Liver (tissue), 10 donors: ENCODE measurements at places on chromosomes 2 and 18. TPM values are rescaled to one million over a fixed set of nuclear protein-coding genes. Genes with fewer than 3 reads are reported as not detected.

- DNase-seq: no peak
Observed at GRCh38 chr18:31197676-31198075, 35.0 kb upstream of the DSC1 start.

DNA sequence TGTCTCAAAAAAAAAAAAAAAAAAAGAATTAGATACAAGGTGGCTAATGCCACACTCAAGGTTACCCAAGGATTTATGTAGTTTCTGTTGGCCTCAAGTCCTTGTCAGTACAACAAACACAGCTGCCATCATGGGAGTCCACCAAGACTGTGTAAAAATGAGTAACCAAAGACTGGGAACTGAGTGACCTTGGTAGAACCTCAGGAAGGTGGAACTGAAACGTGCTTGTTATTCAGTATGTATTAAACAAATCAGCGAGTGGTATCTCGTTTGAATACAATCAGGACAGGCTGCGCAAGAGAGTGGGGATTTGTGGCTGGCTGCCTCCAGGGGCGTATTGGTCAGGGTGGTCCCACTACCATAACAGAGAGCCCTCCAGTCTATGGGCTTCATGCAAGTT lies 1.6 kb upstream of the SFTPB start:
- DNase-seq: no peak

DNA sequence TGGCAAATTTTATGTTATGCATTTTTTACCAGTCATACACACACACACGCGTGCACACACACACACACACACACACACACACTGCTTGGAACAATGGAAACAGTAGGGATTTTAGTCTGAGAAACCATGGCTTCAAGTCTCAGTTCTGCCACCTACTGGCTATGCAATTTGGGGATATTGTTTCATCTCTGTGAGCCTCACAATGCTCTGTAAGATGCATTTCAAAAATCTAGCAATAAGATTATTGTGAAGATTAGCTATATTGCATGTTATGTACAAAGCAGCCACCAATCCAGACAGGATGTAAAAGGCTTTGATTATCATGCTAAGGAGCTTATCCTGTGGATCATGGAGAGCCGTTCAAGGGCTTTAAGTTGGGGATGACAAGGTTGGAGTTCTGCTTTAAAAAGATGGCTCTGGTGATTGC lies 401.4 kb downstream of the NBAS start:
- DNase-seq: no peak

The MGAT4A gene
- total RNA-seq: 17.3 TPM

GRCh38 chr2:215218587-215219577 lies 80.5 kb upstream of the ABCA12 start:
- no peak for DNase-seq

DNA sequence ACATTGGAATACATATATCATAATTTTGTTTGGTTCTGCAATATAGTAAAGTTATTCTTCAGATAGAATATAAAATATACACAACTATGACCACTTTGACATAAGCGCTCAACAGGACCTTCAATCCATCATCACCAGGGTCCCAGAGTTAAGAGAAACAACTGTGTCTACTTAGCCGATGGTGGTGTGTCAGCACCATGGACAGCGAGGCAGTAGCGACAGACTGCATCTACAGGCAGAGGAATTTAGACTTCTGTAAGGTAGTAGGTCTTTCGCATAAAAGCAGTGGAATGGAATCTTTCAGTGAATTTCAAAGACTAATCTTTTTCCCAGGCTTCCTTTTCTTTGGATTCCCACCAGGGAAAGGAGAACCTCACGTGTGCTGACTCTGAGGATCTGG lies 20.5 kb upstream of the LRPPRC start:
- peak; percentile 63 for DNase-seq

GRCh38 chr2:142008135-142008744 lies 122.6 kb downstream of the LRP1B start:
- no peak for DNase-seq

- no peak for DNase-seq
Observed at GRCh38 chr2:46259777-46260168, 37.4 kb upstream of the EPAS1 start.

The BUB1 gene
- 46.1 TPM for total RNA-seq

DNA sequence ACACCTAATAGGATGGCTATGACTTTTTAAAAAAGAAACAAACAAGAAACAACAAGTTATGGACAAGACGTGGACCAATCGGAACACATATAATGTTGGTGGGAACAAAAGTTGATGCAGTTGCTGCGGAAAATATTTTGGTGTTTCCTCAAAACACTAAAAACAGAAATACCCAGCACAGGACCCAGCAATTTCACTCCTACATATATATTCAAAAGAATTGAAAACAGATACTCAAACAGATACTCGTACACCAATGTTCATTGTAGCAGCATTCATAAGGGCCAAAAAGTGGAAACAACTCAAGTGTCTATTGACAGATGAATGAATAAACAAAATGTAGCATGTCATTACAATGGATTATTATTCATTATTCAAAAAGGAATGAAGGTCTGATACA lies 12.1 kb downstream of the CCDC141 start:
- DNase-seq: no peak

DNA sequence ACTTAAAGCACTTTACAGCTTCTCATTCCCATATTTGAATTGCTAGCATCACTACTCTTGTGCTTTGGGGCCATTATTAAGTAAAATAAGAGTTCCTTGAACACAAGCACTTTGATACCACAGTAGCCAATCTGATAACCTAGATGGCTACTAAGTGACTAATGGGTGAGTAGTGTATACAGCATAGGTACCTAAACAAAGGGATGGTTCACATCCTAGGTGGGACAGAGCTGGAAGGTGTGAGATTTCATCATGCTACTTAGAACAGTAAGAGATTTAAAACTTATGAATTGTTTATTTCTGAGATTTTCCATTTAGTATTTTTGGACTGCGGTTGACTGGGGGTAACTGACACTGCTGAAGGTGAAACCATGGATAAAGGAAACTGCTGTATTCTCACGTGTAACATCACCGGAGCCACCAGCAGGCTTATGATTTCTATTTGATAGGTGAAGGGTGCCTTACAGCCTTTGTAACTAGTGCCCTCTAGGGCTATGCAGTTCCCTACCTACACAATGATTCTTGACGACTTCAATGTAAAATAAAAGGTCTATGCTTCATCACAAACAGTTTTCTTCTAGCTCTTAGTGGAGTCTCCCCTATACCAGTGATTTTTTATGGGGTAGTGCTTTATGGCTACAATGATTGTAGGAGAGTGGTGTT lies 22.1 kb upstream of the CRIM1 start:
- no peak for DNase-seq

GRCh38 chr2:165149439-165149838 lies 54.4 kb downstream of the SCN3A start:
- no peak for DNase-seq

The ARHGAP15 gene
- total RNA-seq: 14.9 TPM

- DNase-seq: no peak
Observed at GRCh38 chr2:122955776-122956175, 1069.3 kb upstream of the CNTNAP5 start.

DNA sequence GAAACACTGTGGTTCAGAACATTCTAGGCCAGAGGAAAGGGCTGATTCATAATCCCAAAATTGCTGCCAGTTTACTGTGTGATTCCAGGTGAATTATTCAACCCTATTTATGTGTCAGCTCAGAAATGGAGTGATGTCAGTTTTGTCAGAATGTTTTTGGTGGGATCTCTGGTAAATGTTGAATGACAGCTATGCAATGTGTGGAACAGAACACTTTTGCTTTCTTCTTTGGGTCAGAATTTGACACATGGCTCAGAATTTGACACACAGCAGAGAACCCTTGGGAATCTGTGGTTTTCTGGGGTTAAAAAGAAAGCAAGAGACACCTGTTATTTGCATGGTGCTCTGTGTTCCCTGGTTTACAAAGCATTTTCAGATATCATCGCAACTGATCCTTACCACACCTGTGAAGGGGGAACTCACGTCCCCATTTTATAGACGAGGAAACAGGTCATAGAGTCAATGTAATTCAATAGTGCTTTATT lies 1.6 kb upstream of the MTA3 start:
- no peak for DNase-seq

- DNase-seq: no peak
Observed at GRCh38 chr18:48974304-48975119, 23.7 kb upstream of the SMAD7 start.

DNA sequence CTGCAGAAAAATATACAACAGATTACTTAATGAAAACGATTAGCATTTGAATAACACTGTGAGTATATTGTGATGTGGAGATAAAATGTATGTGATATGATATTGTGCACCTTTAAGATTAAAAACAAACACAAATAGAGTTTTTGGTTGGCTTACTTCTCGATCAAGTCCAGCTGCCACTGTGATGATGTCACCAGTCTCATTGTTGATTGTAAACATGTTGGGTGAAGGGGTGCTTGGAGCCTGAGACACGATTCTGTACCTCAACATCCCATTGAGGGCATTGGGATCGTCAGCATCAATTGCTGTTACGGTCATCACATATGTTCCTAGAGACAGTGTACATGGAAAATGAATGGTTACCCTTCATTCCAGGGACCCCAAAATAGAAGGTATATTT lies 174.1 kb downstream of the CDH2 start:
- DNase-seq: no peak

The TGIF1 gene
- total RNA-seq: 26.4 TPM

DNA sequence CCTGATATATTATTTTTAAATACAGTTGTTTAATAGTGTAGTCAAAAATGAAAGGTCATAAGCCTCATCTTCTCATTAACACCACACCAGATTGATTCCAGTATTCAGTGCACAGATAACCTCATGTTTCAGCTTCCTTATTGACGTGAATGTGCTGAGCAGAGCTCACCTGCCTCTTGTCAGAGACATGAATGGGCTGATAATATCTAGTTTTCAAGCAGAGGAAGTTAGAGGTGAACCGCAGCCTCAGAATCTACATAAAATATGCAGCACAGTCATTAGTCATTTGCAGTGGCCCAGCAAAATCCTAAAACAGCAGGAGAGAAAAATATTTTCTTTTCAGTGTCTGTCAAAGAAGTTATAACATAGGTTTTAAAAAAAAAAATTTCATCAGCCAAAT lies 216.2 kb downstream of the GBX2 start:
- DNase-seq: no peak

DNA sequence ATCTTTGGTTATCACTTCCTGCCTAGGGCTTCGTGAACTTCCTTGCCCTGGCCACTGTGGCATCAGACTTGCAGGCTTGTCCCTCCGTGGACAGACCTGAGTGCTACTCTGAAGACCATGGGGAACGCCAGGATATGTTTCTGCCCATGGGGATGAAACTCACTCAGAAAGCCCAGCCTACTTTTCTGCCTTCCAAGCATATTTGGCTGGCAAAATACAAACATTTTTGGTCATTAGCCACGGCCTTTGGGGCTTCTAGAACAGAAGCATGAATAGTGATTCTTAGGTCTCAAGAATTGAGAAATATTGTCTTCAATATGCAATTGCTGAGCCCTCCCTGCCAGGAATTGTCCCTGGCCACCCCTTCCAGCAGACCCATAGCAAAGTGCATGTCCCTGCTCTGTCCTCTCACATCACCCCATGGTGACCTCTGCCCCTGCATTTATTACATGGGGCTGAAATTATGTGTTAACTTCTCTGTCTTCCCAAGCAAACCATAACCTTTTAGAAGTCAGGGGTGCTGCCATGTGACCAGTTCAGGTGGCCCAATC lies 152.4 kb downstream of the OSR1 start:
- no peak for DNase-seq

The PARD3B gene
- 4.4 TPM for total RNA-seq

DNA sequence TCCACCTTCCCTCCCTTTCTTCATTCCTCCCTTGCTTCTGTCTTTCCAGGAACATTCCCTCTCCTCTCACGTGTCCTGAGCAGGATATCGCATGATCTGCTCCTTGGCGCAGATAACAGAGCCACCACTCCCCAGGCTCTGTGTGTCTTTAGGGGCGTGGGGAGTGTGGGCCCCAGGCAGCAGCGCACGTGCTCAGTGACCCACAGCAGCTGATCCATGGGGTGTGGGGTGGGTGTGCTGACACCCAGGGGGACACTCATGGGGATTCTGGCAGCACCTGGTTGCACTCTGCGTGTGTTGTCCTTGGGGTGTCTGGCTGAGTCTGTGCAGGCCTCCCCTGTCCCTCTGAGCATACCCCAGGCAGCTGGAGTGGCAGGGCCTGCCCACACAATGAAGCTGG lies 9.9 kb upstream of the FOSL2 start:
- no peak for DNase-seq

- no peak for DNase-seq
Observed at GRCh38 chr2:196268538-196269338, 97.4 kb upstream of the STK17B start.

DNA sequence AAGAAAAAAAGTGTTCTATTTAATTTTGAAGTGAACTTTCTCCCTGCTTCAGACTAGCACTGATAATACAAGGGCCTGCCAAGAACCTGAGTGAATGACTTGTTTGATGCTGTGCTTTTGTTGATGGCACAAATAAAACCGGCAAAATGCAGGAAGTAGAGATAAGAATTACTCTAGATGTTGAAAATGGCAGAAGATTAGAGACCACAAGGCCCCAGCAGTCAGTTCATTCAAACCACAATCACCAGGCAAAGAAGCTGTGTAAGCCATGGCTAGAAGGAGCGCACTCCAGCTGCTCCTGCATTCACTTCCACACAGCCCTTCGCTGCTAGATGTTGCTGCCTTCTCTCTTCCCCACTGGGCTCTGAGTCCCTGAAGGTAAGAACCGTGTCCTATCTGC lies 297.1 kb downstream of the AGPS start:
- DNase-seq: no peak

- no peak for DNase-seq
Observed at GRCh38 chr2:29562319-29562718, 359.1 kb downstream of the ALK start.

DNA sequence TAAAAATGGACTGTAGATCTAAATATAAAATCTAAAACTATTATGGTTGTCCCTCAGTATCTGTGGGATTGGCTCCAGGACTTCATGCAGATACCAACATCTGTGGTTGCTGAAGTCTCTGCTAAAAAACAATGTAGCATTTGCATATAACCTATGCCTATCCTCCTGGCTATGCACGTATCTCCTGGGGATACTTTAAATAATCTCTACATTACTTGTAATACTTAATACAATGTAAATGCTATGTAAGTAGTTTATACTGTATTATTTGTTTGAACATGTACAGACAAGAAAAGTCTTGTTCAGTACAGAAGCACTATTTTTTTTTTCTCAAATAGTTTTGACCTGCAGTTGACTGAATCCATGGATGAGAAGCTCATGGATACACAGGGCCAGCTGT lies 134.9 kb downstream of the ZAP70 start:
- no peak for DNase-seq
